ENCODE measurements at places on chromosomes 7 and 10.

- no peak for DNase-seq
Measured at GRCh38 chr10:113518415-113518814, 34.4 kb upstream of the HABP2 start.

GRCh38 chr7:151283302-151283701, 34.8 kb upstream of the SMARCD3 start:
- no peak for DNase-seq

GRCh38 chr7:36057323-36057722, 95.7 kb upstream of the EEPD1 start:
- no peak for DNase-seq

DNA sequence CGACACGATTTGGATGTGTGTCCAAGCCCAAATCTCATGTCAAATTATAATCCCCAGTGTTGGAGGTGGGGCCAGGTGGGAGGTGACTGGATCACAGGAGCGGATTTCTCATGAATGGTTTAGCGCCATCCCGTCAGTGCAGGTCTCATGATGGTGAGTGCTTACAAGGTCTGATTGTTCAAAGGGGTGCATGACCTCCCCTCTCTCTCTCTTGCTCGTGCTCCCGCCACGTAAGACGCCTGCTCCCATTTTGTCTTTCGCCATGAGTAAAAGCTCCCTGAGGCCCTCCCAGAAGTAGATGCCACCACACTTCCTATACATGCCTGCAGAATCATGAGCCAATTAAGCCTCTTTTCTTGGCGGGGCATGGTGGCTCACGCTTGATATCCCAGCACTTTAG, 71.5 kb upstream of the NANOS1 start:
- no peak for DNase-seq

- DNase-seq = no peak
Measured at GRCh38 chr7:101015626-101016025, 4.3 kb upstream of the MUC17 start.

GRCh38 chr10:133378251-133379096, 588 bp upstream of the PAOX start:
- peak; percentile 64 for DNase-seq

- no peak for DNase-seq
Measured at GRCh38 chr7:135798095-135798494, 49.5 kb upstream of the FAM180A start.

GRCh38 chr10:10911471-10911921, 106.2 kb upstream of the CELF2 start:
- DNase-seq = no peak

DNA sequence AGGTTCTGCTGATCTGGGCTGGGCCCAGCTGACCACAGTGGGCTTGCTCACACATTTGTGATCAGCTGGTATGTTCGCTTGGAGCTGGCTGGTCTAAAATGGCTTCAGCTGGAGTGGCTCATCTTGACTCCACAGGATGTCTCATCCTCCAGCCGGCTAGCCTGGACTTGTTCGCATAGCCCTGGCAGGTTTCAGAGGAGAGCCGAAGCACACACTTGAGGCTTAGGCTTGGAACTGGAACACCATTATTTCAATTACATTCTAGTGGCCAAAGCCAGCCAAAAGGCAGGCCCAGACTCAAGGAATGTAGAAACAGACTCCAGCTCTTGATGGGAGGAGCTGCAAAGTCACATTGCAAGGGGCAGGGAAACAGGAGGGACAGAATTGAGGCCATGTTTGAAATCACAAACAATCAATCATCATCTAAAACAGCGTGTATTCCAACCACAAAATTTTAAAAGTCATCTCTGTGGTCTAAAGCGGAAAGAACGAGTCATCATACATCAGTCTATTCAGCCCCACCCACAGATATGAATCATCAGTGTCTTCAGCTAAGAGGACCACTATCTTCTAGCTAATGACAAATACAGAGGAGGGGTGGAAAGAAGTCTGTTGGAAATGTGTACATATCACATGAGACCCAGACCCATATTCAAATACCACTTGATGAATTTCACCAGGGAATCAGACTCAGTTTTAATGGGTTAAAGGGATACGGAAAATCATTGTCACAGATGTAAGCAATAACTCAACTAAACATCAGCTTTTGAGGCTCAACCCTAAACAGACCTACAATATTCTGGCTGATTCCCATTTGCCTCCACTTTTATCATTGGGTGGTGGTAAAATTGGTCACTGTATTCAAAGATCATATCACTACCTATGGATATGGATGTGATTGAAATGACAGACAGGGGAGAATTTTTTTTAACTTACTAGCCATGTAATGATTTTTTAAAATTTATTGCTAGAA, 139.0 kb upstream of the MKLN1 start:
- no peak for DNase-seq

GRCh38 chr7:144787127-144787526, 48.7 kb downstream of the TPK1 start:
- no peak for DNase-seq

DNA sequence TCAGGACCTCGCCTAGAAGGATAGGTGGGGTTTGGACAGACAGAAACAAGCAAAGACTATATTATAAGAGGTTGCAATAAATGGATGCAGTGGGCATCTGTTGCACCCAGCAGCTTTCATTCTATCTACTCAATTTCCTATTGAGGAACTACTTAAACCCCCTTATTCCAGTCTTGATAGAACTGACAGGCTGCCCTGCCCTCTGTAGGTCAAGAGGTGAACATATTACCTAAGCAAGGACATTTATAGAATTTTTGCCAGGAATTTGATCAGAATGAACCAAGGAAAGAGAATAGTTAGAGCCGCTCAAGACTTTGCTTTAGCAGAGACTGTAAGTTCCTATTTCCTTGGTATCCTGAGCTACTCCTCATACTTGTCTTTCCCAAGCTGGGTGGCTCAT, 9.5 kb downstream of the VTI1A start:
- no peak for DNase-seq

DNA sequence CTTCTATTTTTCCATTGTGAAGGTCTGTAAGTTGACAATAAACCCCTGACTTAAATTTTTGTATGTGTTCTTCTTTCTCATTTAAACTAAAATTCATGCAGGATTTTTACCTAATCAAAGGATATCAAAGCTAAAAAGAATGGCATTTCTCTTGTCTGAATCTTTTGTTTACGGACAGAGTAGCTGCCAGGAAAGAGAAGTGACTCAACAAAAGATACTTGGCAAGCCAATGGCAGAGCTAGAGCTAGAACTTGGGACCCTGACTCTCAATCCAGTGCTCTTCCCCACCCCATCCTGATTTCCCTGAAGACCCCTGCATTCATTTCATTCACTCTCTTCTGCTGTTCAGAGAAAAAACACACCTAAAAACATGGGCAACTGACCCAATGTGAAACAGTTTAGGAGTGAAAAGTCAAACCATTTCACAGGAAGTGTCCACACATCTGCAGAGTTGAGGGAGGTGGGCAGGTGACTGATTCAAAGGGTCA, 40.2 kb upstream of the PDLIM1 start:
- no peak for DNase-seq

DNA sequence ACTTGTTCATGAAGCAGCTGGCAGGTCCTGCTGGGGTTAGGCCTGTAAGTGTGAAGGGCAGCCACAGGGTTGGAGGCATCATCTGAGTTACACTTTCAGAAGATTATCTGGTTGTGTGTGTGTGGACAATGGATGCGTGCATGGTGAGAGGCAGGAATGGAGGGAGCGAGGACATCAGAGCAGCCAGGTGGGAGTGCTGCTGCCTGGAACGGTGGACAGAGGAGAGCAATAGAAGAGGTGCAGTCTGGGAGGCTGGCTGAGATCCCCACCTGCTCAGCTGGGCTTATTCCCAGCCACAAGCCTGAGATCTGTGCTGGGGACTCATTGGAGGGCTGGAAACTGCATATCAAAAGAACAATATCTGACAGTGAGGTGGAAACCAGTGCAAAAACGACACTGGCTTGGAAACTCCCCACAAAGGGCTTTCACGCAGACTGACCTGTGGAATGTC, 17.9 kb downstream of the ZNF488 start:
- DNase-seq = no peak

DNA sequence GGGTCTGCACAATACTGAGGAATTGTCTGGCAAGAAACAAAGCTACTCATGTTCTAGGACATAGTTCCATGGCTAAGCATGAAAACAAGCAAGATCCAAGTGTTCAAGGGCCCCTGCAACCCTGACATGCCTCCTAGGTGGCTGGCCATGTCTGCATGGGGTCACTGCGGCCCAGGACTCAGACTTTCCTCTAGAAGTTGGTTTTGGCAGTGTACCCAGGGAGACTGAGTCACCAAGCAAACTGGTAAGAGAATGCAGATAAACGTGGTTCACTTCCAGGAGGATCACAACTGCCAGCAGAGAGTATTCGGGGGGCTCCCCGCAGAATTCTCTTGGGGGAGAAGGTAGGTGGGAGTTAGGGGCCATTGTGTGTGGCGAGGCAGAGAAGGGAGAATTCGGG, 7.4 kb upstream of the PFKFB3 start:
- DNase-seq = no peak

GRCh38 chr10:89785095-89785494, 83.7 kb downstream of the KIF20B start:
- no peak for DNase-seq

DNA sequence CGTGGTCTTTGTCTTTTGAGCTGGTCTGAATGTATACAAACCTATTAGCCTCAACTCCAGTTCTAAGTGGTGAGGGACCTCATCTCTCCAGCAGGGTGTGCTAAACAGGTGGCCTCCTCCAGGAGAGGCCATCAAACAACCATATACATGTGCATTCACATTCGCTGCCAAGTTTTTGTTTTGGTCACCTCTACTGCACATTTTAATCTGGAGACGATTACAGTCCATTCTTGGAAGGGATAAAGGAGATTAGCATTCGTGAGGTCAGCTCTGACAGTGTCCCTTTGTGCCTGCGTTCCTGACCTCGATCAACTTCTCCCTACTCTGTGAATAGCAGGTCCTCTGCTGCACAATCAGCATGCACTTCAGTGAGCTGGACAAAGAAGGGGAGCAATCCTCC, 60.8 kb downstream of the RHOBTB1 start:
- peak; percentile 57 for DNase-seq

GRCh38 chr10:78609976-78610375, 458.8 kb upstream of the ZMIZ1 start:
- no peak for DNase-seq

DNA sequence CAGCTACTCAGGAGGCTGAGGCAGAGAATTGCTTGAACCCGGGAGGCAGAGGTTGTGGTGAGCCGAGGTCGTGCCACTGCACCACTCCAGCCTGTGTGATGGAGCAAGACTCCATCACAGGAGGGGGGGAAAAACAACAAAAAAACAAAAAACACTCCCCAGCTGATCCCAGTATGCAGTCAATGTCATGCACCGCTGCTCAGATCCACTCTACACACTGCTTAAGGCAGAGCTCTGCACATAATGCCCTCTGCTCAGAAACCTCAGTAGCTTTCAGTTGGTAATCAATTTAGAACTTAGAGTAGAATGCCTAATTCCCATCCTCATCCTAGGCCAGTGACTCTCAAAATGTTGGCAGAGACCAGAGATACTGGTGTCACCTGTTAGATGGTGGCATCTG, 43.9 kb downstream of the PDSS1 start:
- DNase-seq = no peak

DNA sequence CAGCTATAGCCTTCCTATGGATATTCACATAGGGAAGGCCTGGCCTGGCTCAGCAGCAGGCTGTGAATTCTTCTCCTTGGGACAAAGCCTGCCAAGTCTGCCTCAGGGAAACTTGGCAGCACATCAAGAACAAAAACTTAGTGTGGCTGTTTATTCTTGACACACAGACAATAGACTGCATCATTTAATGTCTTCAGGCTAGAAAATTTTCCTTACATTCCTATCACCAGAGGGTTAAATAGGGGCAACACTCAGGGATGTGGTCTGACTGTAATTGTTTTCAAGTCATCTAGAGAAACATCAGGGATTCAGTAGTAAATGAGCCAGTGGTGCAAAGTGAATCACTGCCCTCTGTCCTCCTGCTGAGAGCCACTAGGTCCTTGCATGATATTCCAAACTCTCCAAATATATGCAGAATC, 137.3 kb downstream of the SEMA3C start:
- DNase-seq = no peak

Measured in HEK293T (cell line).